ENCODE measurements at places on chromosomes 11 and 22. TPM values are rescaled to one million over a fixed set of nuclear protein-coding genes. Genes with fewer than 3 reads are reported as not detected.

Gene OR4D5
- total RNA-seq = not detected

Gene ARFIP2
- 72.9 TPM for total RNA-seq

Gene SAA4
- total RNA-seq = not detected

Gene CD3E
- total RNA-seq = not detected

Gene KLHDC7B
- not detected for total RNA-seq

Gene SCGB2A2
- total RNA-seq = not detected

Gene HDHD5
- total RNA-seq = 44.2 TPM

Gene DKK3
- 13.8 TPM for total RNA-seq

Gene IFITM10
- total RNA-seq = 2.3 TPM

All from A375 (cell line).